T-helper 2 cell (primary cell): ENCODE measurements at places on chromosomes 2 and 18.
A peak's percentile ranks its signal among the peaks of the same experiment; 100 is the strongest.

GRCh38 chr2:65363879-65364666 is 68.3 kb downstream of the SPRED2 start:
- no peak for DNase-seq

GRCh38 chr2:120886534-120887319 is 151.1 kb downstream of the GLI2 start:
- DNase-seq: no peak

GRCh38 chr2:6524691-6525474 is 340.8 kb downstream of the CMPK2 start:
- DNase-seq: no peak

DNA sequence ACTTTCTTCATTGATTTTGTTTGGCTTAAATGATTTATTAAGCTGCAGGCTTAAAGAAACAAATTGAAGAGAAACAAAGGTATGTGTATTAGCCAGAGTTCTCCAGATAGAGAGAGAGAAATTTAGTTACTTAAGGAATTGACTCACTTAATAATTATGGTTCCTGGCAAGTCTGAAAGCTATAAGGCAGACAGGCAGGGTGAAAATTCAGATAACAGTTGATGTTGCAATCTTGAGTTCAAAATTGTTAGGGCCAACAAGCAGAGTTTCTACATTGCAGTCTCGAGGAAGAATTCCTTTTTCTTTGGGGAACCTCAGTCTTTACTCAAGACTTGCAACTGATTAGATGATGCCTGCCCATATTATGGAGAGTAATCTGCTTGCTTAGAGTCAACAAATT is 593.5 kb downstream of the ADCYAP1 start:
- DNase-seq: no peak

DNA sequence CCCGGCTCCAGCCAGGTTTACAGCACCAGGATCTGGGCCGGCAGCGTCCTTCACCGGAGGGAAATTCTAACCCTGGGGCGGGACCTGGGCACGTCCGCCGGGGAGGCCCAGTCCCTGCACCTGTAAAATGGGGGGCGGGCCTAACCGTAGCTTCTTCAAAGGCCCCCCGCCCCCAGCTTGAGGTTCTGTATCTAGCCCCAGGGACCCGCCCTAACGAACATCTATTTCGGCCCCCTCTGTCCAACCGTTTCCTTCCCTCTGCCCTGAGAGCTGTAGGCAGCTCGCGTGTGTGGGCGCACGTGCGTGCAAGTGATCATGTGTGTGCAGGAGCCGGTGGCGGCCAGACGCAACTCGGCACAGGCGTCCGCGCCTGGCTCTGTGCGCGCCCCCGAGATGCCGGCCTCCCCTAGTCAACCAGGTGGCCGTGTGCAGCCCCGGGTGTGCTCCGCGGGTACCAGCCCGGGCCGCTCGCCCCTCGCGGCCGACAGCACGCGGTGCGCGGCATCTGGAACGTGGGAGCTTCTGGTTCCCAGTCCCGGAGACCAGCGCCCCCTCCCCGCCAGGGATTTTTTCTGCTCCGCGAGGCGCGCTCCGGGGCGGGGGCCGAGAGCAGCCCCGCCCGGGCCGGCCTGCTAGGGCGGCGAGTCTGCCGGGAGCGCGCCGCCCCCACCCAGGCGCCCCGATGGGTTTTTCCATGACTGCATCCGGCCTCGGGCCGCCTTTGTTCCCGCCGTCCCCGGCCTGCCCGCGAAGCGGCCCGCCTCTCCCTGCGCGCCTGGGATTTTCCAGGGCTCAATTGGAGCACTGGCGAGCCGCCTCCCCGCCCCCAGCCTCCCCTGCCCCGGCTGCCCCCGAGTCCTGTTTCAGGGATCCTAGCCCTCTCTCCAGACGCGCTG is 21.2 kb downstream of the TEX44 start:
- DNase-seq: peak; percentile 43

GRCh38 chr2:49948091-49948490 is 793.8 kb upstream of the FSHR start:
- no peak for DNase-seq

GRCh38 chr2:240556553-240557100 is 1.2 kb downstream of the ANKMY1 start:
- DNase-seq: peak; percentile 79

GRCh38 chr18:31789409-31789808 is 28.7 kb upstream of the SLC25A52 start:
- no peak for DNase-seq

- DNase-seq: no peak
Measured at GRCh38 chr2:216551234-216552068, 52.8 kb downstream of the RPL37A start.

- DNase-seq: no peak
Measured at GRCh38 chr2:201448061-201448460, 3.2 kb downstream of the TRAK2 start.

DNA sequence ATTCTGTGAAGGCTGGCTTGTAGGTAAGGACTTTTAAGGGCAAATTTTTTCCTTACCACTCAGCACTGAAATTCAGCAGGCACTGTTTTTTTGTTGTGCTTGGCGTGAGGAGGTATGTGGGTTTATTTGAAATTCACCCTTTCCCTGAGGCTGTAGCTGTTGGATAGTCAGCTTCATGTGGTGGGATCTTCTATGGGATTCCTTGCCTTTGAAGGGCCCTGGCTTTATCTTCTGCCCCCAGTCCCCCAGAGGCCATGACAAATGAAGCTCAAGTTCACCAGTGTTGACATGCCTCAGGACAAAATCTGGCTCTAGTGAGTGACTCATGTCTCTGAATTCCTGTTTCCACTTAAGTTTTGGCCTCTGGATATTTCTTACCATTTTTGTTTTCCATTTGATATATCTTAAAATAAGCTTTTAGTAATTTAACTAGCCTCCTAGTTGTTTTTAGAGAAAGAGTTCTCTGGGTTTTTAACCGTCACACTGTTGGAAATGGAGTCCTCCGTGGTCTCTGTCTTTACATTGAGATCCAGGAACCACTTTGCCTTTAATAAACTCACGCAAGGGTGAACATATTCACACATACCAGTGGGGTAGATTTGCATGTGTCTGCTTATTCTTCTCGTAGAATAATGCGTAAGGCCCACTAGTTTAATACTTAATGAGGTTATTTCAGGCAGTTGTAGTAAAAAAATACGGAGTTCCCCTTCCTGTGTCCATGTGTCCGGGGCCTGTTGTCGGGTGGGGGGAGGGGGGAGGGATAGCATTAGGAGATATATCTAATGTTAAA is 211.1 kb upstream of the FAM98A start:
- no peak for DNase-seq

DNA sequence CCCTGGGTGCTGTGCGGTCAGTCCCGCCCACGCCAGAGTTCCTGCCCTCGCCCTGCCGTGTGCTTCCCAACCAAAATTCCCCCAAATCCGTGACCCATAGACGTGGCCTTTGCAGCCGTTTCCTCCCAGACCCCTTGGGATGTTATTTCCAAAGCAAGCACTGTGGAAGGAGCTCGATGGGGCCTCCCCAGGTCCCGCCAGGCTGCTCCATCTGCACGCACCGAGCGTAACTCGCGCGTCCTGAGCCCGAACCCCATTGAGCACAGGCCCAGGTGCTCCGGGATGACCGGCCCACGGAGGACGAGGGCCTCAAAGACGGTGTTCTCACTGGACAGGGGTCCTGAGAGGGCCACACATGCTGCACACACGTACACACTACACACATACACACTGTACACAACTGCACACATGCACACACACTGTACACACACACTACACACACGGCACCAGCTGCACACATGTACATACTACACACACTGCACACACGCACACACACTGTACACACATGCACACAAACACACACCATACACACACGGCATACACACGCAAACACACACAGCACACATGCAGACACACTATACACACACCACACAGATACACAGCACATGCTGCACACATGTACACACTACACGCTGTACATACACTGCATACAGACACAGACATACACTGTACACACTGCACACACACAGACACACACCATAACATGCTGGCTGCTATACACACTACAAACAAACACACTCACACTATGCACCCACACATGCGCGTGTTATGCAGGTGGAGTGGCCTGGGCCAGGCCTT is 431.2 kb upstream of the SALL3 start:
- no peak for DNase-seq

GRCh38 chr2:19844750-19845149 is 57.0 kb downstream of the TTC32 start:
- DNase-seq: no peak

GRCh38 chr2:15838481-15839090 is 101.8 kb upstream of the MYCN start:
- DNase-seq: no peak

GRCh38 chr18:45049578-45050319 is 369.1 kb downstream of the SETBP1 start:
- DNase-seq: no peak

- no peak for DNase-seq
Measured at GRCh38 chr18:23210526-23210925, 75.2 kb downstream of the CABLES1 start.

DNA sequence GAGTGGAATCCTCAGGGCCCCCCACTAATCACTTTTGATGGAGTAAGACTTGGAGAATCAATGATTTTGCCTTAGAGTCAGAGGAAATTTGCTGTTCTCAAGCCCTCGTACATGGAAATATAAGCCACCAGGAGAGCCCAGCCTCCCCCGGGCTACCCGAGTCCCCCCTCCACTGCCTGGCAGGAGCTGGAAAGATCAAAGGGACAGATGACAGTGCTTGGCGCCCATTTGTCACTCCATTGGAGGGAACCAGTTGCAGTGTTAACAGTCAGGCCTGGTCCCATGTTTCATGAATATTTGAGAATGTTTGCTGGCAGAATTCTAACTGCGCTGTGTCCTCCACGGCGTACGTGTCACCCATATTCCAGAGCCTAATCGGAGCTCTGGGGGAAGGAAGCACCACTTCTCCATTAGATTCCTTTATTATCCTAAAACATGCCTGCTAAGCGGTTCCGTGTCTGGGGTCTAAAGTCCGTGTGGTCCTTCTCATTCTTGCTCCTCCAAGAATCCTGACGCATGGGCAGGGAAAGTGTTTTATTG is 202.4 kb downstream of the KLHL29 start:
- no peak for DNase-seq
